ENCODE measurements at places on chromosomes 3 and 15.

GRCh38 chr3:193711964-193712598, 119.1 kb downstream of the OPA1 start:
- DNase-seq = no peak

DNA sequence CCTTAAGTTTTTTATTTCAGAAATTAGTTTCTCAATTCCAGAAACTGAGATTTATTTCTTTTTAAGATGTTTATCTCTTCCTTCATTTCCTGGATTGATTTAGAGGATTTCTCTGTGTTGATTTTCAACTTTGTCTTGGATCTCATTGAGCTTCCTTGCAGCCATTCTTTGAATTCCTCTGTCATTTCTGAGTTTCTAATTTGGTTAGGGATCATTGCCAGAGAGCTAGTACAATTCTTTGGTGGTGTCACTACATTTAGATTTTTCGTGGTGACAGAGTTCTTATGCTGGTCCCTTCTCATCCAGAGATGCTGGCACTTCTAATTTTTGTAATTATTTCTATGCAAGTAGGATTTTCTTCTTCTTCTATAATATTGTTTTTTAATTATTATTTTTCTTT, 691.1 kb upstream of the NAALADL2 start:
- no peak for DNase-seq

DNA sequence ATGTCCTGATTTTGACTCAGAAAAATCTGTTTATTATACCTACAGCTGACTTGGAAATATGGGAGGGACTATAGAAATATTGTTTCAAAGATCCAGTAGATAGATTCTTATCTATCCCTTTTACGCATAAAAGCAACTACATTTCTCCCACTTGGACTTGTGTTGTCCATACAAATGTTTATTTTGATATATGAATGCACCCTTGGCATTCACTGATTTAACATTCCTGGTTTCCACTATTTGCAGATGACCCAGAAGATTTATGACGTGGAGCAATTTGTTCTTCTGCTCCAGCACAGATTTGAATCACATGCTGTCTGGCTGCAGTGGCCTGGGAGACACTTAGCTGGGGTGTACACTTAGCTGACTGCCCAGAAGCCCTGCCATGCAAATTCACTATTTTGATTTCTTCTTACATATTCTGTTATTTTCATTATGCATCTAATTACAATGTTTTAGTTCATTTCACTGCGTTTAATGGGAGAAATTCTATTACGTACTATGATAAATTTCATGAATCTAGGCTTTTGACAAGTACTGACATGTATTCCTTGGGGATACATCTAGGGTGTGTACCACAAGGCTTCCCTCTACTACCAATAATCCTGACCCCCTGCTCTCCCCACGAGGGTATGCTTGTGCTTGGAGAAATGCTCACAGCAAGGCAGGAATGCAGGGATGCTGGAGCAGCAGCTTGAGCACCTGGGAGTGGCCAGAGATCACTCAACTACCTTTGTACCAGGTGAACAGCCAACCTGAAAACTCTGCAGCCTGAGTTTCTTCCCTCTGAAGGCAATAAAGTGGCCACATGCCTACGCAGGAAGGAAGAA, 223.6 kb upstream of the TBL1XR1 start:
- DNase-seq = no peak

DNA sequence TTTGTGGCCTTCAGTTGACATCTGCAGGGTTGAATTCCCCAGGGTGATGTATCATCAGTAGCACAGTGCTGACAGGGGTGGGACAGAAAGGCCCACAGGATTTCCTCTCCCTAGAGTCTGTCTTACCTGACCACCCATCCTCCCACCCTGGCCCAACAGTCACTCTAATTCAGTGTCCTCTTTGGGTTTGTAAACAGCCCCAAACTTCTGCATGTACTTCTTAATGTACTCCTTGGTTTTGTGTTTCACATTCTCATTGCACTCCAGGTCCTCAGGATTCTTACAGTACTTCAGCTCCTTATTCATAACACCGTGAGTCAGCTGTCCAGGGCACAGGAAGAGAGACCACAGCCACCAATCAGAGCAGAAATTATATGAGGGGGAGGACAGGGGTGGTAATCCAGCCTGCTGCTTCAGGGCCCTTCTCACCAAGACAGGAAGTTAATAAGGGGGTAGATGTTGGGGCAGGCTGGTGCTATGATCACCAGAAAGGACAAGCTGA, 37.5 kb downstream of the NBEAL2 start:
- no peak for DNase-seq

DNA sequence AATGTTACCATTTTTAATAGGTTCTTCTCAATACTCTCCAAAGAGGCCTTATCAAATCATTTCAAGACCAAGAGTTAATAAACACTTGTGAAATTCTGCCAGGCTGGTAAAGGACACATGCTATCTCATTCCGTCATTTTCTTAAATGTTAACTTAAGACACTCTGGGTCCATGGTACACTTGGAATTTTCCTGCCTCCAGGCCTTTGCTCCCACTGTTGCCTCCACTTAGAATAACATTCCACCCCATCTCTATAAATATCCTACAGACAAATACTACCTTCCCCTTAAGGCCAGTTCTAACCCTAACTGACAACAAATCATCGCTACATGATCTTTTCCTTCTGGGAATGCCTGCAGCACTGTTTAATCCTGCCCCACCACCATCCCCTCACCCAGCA, 24.1 kb downstream of the MAGI1 start:
- DNase-seq = no peak

Measured in occipital lobe (tissue), 3 donors.